ENCODE measurements at places on chromosomes 3 and 15.

GRCh38 chr3:52551118-52551517 is 14.7 kb downstream of the UQCC5 start:
- no peak for DNase-seq

DNA sequence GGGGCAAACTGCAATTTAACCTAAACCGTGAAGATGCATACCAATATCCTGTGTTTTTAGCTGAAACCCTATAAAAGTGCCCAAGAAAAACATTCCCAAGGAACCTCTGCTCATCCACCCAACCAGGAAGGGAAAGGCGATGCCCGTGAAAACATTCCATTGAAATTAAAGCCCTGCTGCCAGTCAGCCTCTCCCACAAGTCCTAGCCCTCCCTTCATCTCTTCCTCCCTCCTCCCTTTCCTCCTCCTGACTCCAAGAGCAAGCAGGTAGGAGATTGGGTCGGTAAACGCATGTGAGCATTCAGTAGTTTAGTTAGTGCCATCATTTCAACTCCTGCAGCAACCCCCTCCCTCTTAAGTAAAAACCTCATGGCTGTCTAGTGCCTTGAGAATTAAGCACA is 27.7 kb downstream of the HES1 start:
- no peak for DNase-seq

- DNase-seq: no peak
Measured at GRCh38 chr15:85062560-85062959, 80.9 kb downstream of the PDE8A start.

- no peak for DNase-seq
Measured at GRCh38 chr3:131110087-131110486, 83.4 kb downstream of the NEK11 start.

- DNase-seq: peak; percentile 70
Measured at GRCh38 chr15:29103824-29104565, 165.6 kb downstream of the NSMCE3 start.

DNA sequence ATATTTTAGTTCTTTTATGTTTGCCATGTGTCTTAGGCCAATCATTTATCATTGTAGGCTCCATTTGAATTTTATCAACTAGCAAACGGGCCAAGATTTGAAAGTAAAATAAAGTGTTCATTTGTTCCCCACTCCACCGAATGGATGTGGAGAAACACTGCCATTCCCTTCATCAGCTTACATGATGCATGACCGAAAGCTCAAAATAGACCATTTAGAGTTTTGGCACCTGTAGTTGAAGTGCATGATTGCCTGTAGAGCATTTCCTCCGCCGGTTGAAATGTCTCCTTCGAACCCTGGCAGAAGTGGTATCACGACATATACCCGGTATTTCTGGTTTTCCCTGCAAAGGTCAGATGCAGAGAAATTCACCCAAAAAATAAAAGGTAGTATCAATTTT is 165.6 kb downstream of the PLD1 start:
- no peak for DNase-seq

DNA sequence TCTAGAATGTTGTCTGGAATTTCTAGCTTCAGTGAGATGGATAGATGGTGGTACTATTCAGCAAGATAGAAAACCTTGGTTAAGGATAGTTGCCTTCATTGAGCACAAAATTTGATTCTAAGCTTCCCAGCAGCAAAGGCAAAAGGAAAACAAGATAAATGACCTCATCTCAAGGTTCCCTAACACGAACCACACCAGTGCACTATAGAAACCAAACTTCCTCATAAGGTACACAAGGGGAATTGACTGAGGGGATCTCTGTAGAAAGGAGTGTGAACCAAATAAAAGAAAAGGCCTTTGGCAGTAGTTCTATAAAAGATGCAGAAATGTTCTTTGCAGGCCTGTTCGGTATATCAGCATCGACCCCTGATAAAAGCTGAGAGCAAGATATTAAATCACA is 288.9 kb downstream of the SHQ1 start:
- no peak for DNase-seq

GRCh38 chr3:49716169-49716568 is 3.3 kb downstream of the AMIGO3 start:
- no peak for DNase-seq

DNA sequence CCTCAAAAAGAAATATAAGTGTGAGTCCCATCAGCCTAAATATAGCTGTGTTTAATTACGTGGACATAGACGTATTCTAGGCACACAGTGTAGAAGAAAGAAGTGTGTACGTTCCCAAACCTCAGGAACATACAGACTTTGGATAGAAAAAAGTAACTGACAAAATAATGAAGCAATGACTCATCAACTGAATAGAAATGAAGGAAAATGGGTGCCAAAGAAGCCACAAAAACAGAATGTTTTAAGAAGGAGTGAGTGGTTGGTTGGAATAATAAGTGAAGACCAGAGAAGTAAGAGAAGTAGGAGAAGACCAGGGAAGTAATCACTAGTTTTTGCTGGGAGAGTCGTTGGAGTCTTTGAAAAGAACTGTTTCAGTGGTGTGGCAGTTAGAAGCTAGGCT is 518.1 kb downstream of the ROBO1 start:
- DNase-seq: no peak

DNA sequence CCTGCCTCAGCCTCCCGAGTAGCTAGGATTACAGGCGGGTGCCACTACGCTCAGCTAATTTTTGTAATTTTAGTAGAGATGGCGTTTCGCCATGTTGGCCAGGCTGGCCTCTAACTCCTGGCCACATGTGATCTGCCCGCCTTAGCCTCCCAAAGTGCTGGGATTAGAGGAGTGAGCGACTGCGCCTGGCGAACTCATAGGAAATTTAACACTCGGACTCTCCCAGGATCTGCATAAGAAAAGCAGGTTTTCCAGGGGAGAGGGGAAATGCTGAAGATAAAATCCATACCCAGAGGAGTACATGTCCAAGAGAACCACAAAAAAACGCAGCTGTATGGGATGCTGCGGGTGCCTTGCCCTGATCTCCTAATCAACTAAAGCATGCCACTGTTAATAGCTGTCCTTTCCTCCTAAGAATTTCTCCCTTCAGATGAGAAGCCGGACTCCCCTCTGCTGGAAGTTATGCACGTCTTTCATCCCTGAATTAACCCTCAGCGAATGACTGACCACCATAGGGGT is 25.3 kb upstream of the TGFBR2 start:
- DNase-seq: no peak

DNA sequence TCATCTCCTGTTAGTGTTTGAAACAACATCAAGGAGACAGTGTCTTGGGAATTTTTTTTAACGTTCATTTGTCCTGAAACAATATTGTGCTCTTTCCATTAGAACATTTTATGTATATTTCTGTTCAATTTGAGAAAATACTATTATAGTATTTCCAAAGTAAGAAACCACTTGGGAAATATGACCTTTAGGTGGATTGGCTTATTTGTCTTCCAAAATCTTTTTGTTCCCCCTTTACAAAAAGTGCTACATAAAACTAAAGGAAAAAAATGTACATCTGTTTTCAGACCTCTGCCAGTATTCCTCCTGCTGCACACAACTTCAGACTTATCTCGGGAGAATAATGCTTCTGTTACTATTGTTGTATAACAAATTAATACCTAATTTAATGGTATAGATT is 165.9 kb upstream of the AGTR1 start:
- no peak for DNase-seq

- no peak for DNase-seq
Measured at GRCh38 chr15:25401501-25401900, 37.3 kb downstream of the UBE3A start.

DNA sequence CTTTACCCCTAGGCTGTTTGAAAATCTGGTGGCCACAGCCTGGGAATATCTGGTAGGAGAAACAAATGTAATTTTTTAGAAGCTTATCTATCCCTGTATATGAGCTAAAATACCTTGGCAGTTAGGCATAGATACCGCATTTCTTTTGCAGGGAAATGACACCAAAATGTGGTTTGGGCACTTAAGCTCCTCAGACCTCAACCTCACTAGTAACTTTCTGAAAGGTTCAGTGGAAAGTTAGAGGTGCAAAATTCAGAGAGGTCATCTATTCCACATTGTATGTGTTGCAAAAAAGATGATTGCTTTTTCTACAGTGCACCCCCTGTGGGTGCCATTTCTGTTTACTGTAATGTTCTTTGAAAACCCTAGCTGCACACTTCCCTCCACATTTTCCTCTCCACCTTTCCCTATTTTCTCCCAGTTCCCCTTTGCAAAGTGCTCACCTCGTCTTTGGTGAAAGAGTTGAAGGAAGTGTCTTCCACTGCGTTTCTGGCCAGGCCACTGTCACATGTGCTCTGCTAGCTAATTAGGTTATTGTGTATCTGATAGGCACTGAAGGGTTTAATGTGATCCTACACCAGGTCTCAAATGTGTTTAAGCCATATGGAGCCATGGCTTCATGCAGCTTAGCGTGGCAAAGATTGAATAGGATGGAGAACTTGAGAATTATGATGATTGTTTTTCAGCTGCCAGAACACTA is 1.3 kb downstream of the SACM1L start:
- peak; percentile 27 for DNase-seq

GRCh38 chr3:197466586-197467399 is 89.0 kb downstream of the BDH1 start:
- DNase-seq: no peak

GRCh38 chr3:188036375-188037194 is 117.4 kb upstream of the LPP start:
- DNase-seq: no peak

- peak; percentile 74 for DNase-seq
Measured at GRCh38 chr3:195900436-195901355, 7.7 kb downstream of the TNK2 start.

GRCh38 chr15:67542420-67543347 is at the start of gene MAP2K5:
Gene MAP2K5, plus strand, starts transcription at chr15:67542703. Its CDS starts 633 bp downstream, at chr15:67543336.
- peak; percentile 86 for DNase-seq

DNA sequence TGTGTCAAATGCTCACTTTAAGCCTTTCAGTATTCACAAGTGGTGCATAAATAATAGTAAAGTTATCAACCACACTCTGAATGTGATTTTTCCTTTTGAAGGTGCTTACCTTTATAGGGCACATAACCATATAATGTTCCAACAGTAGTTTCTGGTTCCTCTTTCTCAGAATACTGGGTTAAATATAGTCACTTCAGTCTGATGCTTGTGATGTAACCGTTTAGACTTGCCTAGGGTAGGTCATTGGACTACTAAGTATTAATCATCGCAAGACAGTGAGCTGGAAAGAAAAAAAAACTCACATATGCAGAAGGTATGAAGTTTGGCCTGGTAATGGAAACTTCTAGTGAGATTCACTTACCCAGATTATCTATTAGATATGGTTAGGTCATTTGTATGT is 1.9 kb downstream of the KBTBD8 start:
- DNase-seq: no peak

All from activated CD4-positive, alpha-beta memory T cell treated with anti-CD3 and anti-CD28 coated beads for 36 hours (primary cell).